ENCODE measurements at places on chromosomes 1 and 21.

GRCh38 chr1:210978316-210978973 is 155.5 kb downstream of the KCNH1 start:
- no peak for DNase-seq

GRCh38 chr21:46211376-46211775 is 17.2 kb downstream of the LSS start:
- DNase-seq, result no peak

DNA sequence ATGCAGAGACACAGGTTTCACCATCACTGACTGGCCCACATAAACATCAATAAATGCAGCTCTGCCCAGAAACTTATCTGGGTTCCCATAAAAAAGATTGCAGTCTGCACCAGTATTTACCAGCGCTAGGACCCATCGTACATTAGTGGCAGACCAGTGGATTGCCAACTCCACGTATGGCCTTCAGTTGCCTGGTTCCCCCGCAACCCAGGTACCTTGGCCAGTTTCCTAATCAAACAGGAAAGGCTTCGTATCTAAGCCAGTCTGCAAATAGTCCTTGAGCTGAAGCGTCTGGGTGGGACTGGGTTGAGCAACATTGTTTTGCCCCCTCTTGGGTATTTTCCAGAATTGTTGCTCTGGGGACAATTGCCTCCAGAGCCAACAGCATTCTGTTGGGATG is 1639.3 kb downstream of the MRPL39 start:
- DNase-seq, result no peak

GRCh38 chr1:115186711-115187265 is 97.5 kb upstream of the TSPAN2 start:
- DNase-seq, result no peak

GRCh38 chr1:17538010-17538409 is 1.5 kb upstream of the ARHGEF10L start:
- no peak for DNase-seq

DNA sequence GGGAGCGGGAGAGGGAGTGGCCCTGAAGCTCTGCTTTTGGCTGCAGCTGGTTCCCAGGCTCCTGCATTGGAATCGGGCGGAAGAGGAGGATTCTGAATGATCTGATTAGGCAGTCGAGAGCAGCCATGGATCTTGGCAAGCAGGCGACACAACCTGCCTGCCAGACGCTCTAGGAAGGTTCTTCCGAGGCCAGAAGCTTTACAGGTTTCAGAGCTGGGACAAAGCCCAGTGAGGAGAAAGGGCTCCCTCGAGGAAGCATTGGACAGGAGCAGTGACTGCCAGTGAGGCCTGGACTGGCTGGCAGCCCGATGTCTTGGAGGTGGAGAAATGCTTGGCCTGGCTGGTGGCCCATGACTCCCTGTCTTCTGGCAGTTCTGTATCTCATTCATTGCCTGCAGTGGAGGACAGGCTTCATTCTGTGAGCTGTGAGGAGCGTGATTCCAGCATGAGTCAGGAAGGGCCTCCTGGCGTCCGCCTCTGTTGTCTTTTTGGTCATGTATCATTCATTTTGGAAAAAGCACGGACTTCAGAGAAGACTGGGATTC is 132.7 kb upstream of the IPO9 start:
- DNase-seq, result no peak

- DNase-seq, result no peak
Measured at GRCh38 chr21:20800106-20800505, 198.1 kb upstream of the NCAM2 start.

DNA sequence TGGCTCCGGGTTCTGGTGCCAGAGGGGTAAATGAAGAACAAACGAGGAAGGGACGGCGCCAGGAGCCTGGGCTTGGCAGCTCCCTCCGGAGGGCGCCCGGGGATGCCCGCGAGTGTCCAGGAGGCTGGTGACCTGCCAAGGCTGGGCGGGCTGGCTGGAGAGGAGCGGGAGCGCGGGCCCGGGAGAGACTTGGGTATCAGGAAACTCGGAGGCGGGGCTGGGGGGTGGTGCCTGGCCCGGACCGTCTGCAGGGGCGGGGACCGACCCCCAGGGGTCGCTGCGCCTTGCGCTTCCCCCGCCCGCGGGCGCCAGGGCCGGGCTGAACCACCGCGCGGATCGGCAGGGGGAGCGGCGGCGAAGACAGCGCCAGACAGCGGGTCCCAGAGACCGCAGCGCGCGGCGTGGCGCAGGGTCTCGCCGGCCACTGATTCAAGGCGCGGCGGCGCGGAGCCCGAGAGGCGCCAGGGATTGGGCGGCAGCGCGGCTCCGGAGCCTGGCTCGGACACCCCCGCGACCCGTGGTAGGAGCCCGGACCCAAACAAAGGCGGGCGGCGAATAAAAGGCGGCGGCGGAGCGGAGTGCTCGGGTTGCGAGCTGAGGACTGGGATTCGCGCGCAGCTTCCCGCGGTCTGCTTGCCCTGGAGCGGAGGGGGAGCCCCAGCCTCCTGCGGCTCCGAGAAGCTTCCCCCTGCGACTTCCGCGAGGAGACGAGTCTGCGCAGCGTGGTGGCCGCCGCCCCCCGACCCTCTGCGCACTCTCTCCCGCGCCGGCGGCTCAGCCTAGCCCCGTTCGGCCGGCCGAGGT is at the start of gene DISP3:
Gene DISP3, plus strand, starts transcription at position 585 of the 804 bp plus-strand sequence. CDS start 21,838 bp downstream, outside the sequence.
- DNase-seq, result peak; percentile 36

DNA sequence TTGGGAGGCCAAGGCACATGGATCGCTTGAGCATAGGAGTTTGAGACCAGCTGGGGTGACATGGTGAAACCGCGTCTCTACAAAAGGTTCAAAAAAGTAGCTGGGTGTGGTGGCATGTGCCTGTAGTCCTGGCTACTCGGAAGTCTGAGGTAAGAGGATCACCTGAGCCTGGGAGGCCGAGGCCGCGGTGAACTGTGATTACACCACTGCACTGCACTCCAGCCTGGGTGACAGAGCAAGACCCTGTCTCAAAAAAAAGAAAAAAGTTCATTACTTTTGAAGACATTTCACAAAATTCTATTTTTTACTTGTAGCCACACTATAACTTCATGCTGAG is 2.1 kb upstream of the DENND2C start:
- no peak for DNase-seq

GRCh38 chr1:112651205-112651604 is 23.3 kb upstream of the MOV10 start:
- DNase-seq, result no peak

DNA sequence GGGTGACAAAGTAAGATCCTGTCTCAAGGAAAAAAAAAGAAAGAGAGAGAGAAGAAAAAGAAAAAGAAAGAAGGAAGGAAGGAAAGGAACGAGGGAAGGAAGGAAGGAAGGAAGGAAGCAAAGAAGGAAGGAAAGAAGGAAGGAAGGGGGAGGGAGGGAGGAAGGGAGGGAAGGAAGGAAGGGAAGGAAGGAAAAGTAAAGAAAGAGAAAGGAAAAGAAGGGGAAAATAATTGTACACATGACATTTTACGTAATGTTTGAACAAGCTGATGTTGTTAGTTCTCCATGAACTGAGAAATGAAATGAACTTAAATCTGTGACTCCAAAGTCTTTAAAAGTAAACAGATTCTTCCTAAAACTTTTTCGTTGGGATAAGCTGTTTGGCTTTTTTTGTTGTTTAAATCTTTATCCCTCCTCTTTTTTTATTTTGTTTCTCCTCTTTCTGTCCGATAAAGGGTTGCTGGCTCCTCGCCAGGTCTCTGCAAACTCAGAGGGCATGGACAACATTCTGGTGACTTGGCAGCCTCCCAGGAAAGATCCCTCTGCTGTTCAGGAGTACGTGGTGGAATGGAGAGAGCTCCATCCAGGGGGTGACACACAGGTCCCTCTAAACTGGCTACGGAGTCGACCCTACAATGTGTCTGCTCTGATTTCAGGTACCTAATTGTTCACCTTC is 59.8 kb downstream of the IL12RB2 start:
- no peak for DNase-seq

DNA sequence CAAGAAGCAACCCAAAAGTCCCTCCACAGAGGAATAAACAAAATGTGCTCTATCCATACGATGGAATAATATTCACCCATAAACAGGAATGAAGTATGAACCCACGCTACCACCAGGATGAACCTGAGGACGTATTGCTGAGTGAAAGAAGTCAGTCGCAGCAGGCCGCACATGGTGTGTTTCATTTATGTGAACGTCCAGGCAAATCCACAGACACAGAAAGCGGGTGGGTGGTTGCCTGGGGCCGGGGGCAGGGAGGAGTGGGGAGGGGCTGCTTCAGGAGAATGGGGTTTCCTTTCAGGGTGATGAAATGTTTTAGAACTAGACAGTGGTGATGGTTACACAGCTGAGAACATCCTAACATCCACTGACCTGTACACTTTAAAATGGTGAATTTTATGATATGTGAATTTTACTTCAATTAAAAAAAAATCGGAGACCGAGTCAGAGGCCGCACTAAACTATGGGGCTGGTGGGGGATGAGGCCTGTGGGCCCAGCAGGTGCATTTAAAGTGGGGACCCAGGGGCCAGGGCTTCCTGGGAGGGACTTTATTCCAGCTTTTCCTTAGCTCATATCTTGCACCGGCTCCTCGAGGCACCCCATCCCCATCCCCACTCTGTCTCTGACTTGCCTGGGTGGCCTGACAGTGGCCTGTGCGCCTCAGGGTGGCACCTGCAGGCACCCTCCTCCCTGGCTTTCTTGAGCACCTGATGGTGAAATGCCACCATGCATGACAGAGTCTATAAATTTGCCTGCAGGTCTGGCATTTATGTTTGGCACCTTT is 392.6 kb upstream of the VAMP3 start:
- DNase-seq, result no peak

- no peak for DNase-seq
Measured at GRCh38 chr1:238257018-238257621, 366.4 kb upstream of the ZP4 start.

- no peak for DNase-seq
Measured at GRCh38 chr1:18575620-18576019, 55.0 kb upstream of the PAX7 start.

DNA sequence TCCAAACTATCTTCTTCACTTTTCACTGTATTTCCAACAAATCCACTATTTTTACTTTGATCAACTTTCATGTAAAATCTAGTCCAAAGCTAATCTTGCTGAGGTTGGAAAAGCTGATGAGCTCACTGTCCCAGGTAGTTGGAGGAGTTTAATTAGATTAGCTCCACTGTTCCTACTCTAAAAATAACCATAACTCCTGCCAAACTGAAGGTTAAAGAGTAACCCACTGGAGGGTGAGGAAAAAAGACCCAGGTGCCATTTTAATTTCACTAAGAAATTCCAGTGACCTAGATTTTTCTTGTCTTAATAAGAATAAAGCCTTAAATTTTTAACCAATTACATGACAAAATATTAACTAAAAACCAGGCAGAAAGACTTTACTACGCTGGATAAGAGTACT is 15.3 kb downstream of the DCAF8 start:
- no peak for DNase-seq

DNA sequence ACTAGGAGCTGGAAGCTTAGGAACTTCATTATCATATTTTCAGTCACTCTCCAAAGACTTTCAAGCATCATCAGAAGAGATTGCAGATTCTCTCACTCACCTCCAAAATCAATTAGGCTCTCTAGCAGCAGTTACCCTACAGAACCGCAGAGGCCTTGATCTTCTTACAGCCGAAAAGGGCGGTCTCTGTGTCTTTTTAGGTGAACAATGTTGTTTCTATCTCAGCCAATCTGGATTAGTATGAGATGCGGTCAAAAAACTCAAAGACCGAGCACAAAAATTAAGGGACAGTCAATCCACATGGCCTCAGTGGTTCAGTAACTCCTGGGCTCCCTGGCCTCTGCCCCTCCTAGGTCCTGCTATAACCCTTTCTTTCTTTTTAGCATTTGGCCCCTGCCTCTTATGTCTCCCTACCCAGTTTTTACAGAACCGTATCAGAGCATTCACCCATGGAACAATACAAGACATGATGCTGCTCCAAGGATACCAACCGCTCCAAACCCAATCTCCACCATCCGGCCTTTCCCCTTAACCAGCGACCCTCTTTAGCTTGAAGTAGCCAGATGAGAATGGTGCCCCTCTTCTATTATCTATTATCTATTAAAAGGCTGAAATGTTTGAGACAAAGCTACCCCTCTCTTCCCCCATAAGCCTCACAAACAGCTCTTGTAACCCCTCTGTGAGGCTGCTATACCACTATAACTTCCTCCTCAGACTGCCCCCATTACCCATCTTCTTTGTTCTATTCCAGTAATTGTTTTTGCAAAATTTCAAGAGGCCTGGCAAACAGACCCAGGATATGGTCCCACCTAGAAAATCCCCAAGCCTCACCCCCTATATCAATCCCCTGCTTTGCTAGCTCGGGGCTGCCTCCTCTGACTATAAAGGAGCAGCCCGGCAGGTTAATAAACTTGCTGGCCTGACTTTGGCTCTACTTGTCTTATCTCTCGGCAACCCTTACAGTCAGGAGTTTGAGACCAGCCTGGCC is 18.7 kb upstream of the CA6 start:
- no peak for DNase-seq

DNA sequence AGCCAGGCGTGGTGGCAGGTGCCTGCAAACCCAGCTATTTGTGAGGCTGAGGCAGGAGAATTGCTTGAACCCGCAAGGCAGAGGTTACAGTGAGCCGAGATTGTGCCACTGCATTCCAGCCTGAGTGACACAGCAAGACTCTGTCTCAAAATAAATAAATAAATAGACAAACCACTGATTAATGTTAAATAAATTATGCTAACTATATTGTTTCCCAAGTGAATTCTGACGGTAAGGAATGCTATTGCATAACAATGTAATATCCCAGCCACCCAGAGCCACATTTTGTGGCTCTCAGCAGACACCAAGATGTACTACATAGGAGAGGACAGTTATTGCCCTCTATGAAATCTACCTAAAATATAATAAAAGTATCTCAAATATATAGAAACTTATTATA is 55.4 kb downstream of the LPGAT1 start:
- DNase-seq, result no peak

GRCh38 chr1:183580281-183580682 is 10.0 kb downstream of the NCF2 start:
- no peak for DNase-seq

DNA sequence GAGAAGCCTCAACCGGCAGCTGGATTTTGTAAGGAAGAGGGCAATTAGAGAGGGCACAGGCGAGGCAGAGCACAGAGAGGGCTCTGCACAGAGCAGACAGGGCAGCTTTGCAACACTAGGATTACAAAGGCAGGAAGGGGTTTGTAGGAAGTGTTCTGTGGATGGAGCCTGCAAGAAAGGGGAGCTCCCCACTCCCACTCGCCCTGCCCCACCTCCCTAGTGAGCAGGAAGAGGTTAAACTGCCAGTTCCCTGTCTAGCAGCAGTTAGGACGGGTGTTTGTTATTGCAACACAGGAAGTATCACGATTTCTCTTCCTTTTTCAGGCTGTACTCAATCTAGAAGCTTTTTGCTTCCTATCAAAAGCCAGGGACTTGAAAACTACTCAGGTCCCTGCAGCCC is 63.3 kb upstream of the LRRC8D start:
- DNase-seq, result no peak

- no peak for DNase-seq
Measured at GRCh38 chr1:30681782-30682181, 41.6 kb downstream of the MATN1 start.

Data from stimulated activated CD8-positive, alpha-beta memory T cell treated with anti-CD3 and anti-CD28 coated beads, Interleukin-12 subunit alpha, Interleukin-12 subunit beta, amount 100 ng/mL, for 4 hours (primary cell).